IMR-90 (cell line): ENCODE measurements at places on chromosomes 6 and 20.

DNA sequence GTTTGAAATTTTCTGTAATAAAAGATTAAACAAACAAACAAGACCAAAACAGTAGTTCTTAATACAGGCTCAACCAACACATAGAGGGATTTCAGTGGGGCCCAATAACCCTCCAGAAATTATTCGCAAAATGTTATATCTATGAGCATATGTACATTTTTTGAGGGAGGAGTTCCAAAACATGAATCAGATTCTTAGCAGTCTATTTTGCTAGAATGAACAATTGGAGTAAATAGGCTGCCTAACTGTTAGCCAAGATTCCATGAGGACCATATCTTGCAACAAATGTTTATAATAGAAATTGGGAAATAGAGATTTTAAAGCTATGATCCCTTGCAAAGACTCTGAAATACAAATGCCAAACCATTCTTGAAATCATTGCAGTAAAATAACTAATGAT lies 186.3 kb downstream of the AKAP7 start:
- DNase-seq = no peak

DNA sequence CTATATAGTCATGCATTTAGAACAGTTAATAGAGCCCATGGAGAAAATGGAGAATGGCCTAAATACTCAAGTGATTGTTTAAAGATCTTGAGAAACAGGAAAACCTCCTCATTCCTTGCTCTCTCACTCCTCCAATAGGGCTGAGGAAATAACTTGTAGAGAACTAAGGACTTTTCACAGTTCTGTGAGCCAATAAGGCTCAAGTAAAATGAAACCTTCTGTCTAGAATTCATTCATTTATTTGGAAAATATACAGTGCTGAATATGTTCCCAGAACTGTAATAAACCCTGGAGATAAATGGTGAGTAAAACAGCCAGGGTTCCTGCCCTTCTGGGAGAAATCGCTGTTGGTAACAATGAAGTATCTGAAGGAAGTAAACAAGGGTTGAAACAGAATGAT lies 35.3 kb downstream of the ELOVL2 start:
- DNase-seq = peak; percentile 84

- no peak for DNase-seq
Measured at GRCh38 chr6:125793863-125794262, 3.1 kb downstream of the NCOA7 start.

- no peak for DNase-seq
Measured at GRCh38 chr6:8982668-8983067, 547.3 kb upstream of the SLC35B3 start.

DNA sequence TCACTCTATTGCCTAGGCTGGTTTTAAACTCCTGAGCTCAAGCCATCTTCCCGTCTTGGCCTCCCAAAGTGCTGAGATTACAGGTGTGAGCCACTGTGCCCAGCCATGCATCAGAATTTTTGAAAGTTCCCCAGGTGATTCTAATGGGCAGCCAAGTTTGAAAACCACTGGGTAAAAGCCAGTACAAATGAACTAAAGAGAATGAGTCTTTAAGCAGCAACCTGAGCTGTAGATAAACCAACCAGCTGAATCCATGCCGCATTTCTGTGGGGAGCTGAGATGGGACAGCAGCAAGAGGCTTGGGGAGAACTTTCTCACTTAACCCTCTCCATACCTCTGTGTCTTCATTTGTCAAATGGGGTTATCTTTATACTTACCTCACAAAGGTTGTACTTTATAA lies 67.5 kb downstream of the VEGFA start:
- no peak for DNase-seq
